ENCODE measurements at places on chromosomes 6 and 20. TPM values are rescaled to one million over a fixed set of nuclear protein-coding genes. Genes with fewer than 3 reads are reported as not detected.

STX16 gene
- 53.5 TPM for total RNA-seq

DNA sequence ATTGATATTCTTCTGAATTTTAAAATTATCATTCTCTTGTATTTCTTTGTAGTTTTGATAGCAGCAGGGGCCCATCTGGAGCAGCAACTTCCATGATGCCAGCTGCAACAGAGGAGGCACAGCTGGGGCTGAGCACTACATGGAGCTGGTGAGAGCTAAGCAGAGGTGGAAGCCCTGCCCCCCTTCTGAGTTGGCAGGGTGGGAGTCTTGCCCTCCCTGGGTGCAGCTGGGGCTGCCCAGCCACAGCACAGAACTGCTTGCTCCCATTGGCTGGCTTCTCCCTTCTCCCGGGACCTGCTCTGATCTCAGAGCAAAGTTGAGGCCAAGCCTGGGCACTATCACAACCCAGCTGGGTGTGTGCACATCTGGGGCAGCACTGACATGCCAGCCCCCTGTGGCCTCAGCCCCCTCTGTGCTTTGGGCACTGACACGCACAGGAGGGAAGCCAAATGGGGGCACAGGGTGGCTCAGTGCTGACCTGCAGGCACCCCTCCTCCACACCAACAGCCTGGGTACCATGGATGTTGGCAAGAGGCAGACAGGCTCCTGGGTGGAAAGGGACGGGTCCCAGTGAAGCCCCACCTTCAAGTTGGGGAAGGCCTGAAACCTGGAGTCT lies 69.1 kb upstream of the EYA4 start:
- DNase-seq, result no peak

DNA sequence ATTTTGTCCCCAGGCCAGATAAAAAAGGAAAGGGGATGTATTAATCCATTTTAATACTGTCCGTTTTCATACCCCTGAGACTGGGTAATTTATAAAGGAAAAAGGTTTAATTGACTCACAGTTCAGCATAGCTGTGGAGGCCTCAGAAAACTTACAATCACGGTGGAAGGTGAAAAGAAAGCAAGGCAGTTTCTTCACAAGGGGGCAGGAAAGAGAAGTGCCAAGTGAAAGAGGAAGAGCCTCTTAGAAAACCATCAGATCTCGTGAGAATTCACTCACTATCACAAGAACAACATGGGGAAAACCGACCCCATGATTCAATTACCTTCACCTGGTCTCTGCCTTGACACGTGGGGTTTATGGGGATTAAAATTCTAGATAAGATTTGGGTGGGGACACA lies 152.5 kb downstream of the IBTK start:
- no peak for DNase-seq

DNA sequence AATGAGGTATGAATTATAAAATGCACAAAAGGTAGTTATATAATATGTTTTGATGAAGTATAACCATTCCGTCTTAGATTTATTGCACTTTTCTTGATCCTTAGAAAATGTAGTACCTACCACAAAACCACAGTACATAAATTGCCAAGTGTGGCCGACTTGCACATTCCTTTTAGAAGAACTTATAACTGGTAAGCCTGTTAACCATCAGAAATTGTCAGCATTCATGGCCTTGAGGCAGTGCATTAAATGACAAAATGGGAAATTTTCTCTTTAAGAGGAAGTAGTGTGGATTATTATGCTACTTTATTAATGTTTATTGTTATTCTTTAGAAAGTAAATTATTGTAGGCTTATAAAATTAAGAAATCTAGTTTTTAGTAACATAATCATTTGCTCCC lies 29.6 kb downstream of the TAB2 start:
- no peak for DNase-seq

DNA sequence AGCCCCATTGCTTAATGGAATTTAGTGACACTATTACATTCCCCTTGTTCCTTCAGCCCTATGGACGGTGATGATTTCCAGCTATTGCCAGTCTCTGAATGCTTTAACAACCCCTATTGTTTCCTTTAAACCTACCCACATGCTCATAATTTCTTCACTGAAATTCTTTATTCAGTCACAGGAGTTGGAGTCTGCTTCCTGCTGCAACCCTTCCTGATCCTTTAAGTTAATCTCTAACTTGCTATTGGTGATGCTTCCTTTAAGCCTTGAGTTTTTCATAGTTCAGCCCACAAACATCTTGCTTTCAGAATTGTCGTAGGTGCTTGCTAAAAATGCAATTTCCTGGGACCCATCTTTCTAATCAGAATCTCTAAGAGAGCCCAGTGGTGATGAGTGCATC lies 66.3 kb upstream of the TNFAIP3 start:
- DNase-seq, result no peak

- peak; percentile 73 for DNase-seq
Observed at GRCh38 chr6:41367700-41368099, 32.3 kb downstream of the NCR2 start.

GRCh38 chr6:89140347-89141156 lies 5.3 kb upstream of the PM20D2 start:
- no peak for DNase-seq

- DNase-seq, result no peak
Observed at GRCh38 chr6:11804135-11804534, 25.5 kb upstream of the ADTRP start.

DNA sequence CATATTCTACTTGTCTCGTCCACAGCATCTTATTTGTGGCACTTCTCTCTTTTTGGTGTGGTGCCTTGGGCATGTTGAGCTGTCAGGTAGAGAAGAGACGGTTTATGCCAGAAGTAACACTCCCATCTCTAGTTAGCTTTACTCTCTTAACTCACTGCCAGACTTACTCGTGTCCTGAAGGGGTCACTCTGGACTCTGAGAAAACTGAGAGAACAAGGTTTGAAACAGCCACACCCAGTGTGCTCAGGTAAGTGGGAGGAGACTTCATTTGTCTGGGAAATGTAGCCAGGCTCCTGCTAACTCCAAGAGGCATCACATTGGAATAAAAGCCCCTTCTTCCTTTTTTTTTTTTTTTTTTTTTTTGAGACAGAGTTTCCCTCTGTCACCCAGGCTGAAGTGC lies 360.8 kb downstream of the QKI start:
- no peak for DNase-seq

- no peak for DNase-seq
Observed at GRCh38 chr6:146434732-146435390, 108.8 kb upstream of the RAB32 start.
